ENCODE measurements at places on chromosomes 4 and X.
A peak's percentile ranks its signal among the peaks of the same experiment; 100 is the strongest.

GRCh38 chr4:41569961-41570360, 32.0 kb downstream of the LIMCH1 start:
- no peak for DNase-seq

DNA sequence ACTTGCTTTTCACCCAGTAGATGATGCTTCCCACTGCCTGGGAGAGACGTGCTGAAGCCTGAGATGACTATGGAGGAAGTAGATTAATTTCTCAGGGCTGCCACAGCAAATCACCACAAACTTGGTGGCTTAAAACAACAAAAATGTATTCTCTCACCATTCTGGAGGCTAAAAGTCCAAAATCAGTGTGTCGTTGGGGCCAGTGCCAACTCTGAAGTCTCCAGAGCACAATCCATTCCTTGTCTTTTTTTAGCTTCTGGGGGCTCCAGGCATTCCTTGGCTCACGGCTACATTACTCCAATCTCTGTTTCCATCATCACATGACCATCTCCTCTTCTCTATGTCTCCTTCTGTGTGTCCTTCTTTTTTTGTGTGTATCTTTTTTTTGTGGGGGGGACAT, 105.8 kb upstream of the C1QTNF7 start:
- no peak for DNase-seq

DNA sequence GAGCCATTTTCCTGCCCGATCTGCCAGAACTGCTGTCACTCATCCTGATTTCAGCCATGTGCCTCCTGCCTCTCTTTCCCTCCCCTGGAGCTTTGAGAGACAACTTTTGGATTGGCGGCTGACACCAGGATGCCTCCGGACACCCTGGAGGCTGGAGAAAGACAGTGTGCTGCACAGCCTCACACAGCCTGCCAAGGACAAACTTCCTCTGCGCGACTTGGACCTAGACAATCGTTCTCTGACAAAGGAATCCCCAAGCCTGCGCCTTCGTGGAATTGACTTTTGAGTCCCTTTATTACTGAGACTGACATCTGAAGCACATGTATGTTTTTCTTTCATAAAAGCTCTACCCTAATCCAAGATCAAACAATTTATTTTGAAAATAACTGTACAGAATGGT, 10.8 kb upstream of the LDB2 start:
- no peak for DNase-seq

GRCh38 chr4:161256172-161256571, 907.6 kb downstream of the FSTL5 start:
- DNase-seq = no peak

DNA sequence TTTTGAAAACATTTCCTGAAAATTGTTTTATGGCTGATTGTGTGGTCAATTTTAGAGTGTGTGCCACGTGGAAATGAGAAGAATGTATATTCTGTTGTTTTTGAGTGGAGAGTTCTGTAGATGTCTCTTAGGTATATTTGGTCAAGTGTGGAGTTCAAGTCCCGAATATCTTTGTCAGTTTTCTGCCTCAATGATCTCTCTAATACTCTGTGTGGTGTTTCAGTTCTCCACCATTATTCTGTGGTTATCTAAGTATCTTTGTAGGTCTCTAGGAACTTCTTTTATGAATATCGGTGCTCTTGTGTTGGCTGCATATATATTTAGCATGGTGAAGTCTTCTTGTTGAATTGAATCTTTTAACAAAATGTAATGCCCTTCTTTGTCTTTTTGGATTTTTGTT, 113.3 kb downstream of the LINC00632 start:
- no peak for DNase-seq

- DNase-seq = no peak
These were observed 151.3 kb downstream of the DCLK2 start for GRCh38 chr4:150229520-150229919.

- DNase-seq = no peak
These were observed 291.7 kb downstream of the EVC2 start for GRCh38 chr4:5416637-5417036.

- no peak for DNase-seq
These were observed 2.3 kb upstream of the METTL14 start for GRCh38 chr4:118682928-118683327.

- no peak for DNase-seq
These were observed 98.1 kb upstream of the MSX1 start for GRCh38 chr4:4761128-4761982.

GRCh38 chr4:8401665-8402064, 38.9 kb downstream of the ACOX3 start:
- DNase-seq = no peak

DNA sequence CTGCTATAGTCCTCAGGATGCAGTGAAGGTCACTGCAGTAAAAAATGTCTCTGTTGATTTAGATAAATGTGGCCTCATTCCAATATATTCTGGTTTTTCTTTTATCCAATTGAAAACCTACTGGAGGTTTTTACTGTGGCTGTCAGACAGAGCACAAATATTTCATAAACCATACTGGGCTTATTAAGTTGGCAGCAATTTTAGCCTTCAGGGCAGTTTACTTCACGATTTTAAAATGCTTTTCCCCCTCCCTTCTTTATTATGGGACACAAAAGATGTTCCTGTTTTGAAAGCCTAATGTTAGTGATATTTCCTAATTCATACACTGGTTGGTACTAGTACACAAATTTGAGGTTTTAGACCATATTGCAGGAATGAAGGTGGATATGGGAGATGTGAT, 939.4 kb downstream of the C4orf33 start:
- DNase-seq = no peak

- no peak for DNase-seq
These were observed 1.8 kb downstream of the AVPR2 start for GRCh38 chrX:153906126-153906917.

GRCh38 chr4:47482326-47482725, 2.7 kb upstream of the ATP10D start:
- DNase-seq = no peak

GRCh38 chr4:112145790-112146501, 692 bp downstream of the FAM241A start:
- peak; percentile 28 for DNase-seq

DNA sequence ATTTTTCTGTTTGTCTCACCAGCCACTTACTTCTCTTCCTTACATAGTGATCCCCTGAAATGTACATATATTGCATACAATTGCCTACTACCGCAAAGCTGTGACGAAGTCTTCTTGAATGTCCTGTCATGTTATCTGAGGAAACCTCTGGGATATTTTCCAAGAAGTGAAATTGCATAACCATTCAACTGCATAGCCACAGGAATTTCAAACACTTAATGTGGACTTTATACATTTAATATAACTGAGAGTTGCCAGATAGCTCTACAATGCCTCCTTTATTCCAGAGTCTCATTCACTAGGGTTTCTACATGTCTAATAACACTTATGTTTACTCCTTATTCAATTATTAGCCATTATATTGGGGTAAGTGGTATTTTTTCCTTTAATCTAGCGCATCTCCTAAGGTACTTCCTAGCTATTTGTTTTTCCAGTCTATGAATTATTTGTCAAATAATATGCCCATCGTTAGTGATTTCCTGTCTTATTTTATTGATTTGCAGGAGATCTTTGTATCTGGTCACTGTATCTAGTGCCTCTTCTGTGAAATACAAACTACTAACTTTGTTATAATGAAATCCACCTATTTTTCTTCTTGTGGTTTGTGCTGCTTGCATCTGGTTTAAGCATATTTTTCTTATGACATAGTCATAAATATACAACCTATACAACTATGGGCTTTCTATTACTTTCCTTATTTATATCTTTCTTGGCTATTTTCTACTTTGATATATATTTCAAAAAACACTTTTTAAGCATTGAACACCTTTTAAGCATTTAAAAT, 69.2 kb upstream of the GRID2 start:
- peak; percentile 84 for DNase-seq

GRCh38 chrX:36019125-36019524, 99.6 kb downstream of the CFAP47 start:
- no peak for DNase-seq

- no peak for DNase-seq
These were observed 685.5 kb downstream of the KCTD8 start for GRCh38 chr4:43763029-43763610.

GRCh38 chr4:124386163-124386562, 326.4 kb downstream of the ANKRD50 start:
- no peak for DNase-seq

DNA sequence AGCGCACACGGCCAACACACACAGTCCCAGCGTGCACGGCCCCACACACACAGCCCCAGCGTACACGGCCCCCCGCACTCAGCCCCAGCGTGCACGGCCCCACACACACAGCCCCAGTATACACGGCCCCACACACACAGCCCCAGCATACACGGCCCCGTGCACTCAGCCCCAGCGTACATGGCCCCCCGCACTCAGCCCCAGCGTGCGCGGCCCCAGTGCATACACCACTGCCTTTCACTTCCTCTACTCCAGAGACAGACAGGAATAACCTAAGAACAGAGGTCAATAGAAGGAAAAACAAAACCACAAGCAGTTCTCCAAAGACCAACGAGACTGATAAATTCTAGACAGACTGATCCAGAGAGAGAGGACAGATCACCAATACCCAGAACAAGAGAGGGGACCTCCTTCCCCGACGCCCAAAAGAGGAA, 17.1 kb downstream of the GAK start:
- DNase-seq = no peak

DNA sequence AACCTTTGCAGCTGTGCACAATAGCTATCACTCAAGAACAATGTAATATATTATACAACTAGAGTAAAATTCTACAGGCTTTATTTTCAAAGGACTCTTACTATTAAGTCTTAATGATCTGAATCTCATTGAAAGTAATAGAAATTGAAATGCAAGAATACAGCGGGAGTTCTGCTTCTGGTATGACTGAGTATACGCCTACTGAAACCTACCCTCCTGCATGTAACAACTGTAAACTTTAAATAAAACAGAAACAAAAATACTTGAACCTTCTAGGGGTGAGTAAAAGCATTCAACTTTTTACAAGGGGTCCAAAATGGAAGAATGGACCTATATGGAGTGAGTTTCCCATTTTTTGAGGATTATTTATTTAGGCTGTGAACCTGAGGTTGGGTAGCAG, 13.5 kb downstream of the DCHS2 start:
- DNase-seq = no peak

DNA sequence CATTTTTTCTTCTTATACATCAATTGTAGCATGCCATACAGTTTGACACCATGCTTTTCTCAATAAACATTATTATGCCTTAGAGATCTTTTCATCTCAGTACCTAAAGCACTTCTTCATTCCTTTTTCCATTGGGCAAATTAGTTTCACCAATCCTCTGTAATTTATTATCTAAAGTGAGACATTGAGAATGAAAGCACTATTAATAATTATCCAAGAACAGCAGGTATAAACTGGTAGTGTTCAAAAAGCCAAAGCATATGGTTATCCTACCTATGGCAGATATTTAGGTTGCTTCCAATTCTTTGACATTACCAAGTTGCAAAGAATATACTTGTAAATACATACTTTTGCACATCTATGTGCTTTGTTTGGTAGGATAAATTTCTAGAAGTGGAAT, 15.6 kb downstream of the LAMTOR3 start:
- DNase-seq = no peak

DNA sequence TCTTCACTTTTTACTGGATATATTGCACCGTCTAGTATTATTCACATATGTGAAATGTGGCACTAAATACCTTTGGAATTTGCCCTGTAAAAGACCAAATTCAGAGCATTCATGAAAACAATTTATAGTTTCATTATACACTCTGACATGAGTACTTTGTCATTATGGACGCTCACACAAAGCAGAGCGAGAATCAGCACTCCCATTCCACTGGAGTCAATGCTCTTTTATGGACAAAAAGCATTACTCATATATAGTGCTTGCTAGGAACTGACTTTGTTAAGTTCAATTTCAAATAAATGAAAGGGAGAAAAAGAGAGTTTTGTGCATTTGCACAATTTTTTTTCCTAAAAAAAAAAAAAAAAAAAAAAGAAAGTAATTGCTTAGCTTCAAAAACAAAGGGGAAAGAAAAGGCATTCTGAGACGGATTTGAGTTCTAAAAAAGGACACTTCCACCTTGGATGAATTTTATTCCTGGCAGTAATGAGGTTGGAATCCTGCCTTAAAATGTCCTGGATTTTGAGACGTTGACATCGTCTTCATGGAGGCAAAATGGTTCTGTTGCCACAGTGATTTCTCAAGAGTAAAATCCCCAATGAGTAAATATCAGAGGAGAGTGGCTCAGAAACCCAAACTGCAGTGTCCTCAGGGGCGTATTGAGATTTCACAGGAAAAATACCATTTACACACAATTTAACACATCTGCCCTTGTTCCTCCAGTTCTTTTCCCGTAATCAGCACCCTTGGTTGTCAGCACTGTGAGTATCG, 34.8 kb downstream of the CCDC149 start:
- DNase-seq = no peak

DNA sequence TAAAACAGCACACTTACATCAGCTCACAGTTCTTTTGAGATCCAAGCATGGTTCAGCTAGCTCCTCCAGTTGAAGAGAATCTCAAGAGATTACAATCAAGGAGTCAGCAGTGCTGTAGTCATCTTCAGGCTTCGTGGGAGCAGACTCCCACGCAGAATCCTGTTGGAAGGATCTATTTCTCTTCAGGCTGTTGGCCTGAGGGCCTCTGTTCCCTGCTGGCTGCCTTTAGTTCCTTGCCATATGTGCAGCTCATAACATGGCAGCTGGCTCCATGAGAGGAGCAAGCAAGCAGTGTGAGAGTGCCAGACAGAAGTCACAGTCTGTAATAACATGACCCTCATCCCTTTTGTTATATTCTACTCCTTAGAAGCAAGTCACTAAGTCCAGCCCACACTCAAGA, 168.6 kb downstream of the COX18 start:
- DNase-seq = no peak

DNA sequence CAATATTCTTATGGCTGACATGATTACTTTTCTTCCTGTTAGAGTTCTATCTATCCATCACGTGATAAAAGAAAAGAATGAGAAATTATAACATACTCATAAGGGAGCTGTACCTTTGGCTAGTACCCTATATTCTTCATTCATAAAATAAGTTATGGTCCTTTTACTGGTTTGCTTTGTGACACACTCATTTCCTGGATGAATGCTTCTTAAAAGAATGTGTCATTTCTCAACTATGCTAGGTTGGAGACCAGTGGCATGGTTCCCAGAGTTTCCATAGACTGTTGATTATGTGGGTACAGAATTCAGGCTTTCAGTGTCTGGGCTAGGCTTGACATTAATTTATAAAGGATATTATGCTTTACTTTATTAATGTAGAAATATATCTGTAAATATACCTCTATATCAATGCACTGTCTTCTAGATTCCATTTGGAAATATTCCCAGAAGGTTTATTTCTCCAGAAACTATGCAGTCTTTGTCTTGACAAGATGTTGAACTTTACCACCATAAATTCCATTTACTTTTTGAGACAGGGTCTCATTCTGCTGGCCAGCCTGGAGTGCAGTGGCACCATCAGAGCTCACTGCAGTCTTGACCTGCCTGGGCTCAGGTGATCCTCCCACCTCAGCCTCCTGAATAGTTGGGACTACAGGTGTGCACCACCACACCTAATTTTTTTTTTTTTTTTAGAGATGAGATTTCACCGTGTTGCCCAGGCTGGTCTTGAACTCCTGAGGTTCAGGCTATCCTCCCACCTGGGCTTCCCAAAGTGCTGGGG, 23.8 kb downstream of the NUDT6 start:
- peak; percentile 67 for DNase-seq

Measured in SW 1271 (cell line).